RKO (cell line): ENCODE measurements at places on chromosomes 2 and 18.

DNA sequence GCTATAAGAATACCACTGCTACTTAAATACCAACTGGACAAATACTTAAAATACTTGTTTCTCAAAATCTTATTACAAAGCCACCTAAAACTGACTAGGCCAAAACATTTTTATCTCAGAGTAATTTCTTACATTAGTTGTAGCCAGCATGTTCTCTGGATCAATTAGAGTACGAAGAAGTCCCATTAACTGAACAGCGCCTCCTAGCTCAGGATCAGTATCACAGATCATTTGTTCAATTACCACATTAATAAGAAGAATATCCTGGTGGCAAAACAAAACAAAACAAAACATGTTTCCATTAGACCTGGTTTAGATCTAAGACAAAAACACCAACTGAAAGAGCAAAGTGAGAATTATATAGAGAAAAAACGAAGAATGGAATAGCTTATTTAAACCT, 36.0 kb downstream of the PPP4R3B start:
- DNase-seq = peak; percentile 31

GRCh38 chr2:173151671-173152401, 76.2 kb downstream of the MAP3K20 start:
- DNase-seq = peak; percentile 93

DNA sequence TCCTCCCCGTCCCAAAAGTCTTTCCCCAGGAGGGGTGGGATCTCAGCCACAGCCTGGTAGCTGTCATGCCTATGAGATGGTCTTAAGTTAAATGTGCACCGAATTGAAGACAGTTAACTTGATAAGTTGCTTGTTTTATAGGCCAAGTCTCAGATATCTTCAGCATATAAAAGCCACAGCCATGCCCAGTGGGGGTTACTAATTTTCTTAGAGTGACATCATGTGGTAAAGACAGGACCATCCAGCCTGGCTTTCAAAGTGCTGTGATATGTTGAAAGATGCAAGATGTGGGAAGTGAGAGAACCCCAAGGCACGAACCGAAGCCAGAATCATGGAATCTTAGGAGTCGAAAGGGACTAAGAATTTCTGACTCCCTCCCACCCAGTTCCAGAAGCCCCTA, 42.1 kb upstream of the FAM124B start:
- DNase-seq = no peak

DNA sequence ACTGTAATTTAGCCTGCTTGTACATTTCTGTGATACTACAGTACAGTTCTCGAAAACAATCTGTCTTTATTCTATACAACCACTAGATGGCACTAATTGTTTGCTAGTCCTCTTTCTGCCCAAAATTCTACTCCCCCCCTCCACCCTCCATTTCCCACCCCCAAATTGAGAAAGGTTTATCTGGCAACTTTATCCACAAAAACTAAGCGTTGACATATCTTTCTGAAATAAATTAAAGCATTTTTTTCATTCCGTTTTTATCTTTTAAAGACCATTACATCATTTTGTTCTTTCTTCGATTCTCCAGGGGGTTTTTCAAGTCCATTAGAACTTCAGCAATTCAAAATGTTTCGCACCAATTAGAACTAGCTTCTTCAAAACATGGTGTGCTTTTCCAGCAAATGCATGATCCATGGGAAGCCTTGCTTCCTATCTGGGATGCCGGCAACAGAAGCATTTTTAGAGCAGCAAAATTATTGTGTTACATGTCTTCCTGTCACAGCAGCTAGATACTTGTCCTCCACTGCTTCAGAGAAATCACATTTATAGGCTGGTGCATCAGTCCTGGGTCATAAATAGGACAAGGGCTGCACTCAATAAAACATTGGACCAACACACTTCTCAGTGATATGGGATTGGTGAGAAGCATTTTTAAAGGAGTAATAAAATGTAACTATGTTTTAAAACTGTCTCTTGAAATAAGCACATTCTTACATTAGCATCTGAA, 241.3 kb downstream of the PAX3 start:
- peak; percentile 15 for DNase-seq

- no peak for DNase-seq
These were observed 25.3 kb downstream of the CCDC195 start for GRCh38 chr2:224690868-224691267.
